ENCODE measurements at places on chromosomes 16 and 17.

- no peak for DNase-seq
Measured at GRCh38 chr17:29131814-29132682, 48.1 kb downstream of the MYO18A start.

- no peak for DNase-seq
Measured at GRCh38 chr17:12522743-12523183, 142.9 kb upstream of the MYOCD start.

- DNase-seq: no peak
Measured at GRCh38 chr16:72983728-72984350, 64.1 kb downstream of the ZFHX3 start.

- DNase-seq: no peak
Measured at GRCh38 chr17:28963055-28963611, 11.8 kb upstream of the PHF12 start.

GRCh38 chr17:82447876-82448275, 2.7 kb downstream of the CYBC1 start:
- no peak for DNase-seq

- DNase-seq: no peak
Measured at GRCh38 chr17:19502517-19502916, 31.1 kb upstream of the SLC47A1 start.

DNA sequence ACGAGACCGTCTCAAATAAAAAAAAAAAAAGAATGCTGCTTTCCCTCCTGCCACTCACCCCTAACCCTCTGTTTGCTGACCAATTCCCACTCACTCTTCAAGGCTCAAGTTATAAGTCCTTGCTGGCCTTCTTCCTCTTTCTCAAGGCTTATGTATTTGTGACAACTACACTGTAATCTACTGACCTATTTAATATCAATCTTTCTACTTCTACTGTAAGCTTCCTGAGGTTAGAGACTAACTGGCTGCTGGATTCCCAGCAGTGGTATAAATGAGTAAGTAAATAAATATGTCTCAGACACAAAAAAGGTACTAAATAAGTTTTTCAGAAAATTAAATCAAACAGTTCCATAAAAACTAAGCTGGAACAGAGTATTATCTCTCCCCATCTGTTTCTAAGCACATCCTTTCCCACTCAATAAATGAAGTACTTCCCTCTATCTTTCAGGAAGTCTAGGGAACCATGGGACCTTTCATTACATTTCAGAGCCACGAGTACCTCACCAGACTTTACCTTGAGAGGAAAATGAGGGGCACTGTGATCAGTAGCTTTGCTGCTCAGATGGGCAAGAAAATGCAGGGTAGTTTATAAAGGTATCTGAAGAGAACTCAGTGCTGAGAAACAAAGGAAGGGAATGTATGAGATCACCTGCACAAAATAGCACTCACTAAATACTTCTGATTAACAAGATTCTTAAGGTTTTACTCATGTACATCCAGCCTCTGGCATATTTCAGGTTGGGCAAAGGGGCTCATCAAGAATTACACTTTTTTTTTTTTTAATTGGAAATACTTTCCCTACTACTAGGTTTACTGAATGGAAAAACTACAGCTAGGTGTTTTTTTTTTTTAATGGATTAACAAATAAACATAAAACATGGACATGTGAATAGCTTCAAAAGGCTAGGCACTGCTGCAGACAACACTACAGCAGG, 10.8 kb downstream of the SSH2 start:
- no peak for DNase-seq

DNA sequence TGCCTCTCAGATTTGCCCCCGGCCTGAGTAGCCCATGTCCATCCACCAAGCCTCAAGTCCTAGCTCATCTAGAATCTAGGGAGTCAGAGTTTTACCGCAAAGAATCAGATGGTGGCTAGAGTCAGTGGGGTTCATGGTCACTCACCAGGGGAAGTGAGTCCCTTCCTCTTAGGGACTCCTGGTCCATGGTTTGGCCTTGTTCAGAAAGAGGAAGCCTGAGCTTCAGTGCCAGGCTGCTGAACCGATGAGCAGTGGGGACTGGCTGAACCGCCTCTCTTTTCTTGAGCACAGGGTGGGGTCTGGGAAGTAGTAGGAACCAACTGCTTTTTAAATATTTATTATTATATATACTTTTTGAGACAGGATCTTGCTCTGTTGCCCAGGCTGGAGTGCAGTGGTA, 160.3 kb downstream of the NTN1 start:
- DNase-seq: no peak

DNA sequence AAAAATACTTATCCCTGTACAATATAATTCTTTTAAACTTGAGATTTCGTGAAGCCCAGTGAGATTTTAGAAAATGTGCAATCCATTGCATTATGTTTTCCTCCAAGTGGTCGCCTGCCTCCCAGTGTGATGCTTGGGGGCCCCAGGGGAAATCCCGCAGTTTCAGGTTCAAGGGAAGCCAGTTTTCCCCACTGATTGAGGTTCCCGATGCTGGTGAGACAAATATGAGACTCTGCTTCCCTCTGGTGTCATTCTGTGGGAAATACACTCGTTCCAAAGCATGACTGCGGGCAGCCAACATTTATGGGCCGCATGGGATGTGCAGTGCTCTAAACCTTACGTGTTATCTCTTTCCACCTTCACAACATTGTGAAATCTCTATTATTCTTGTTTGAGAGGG, 200.8 kb downstream of the PRKCB start:
- DNase-seq: no peak

DNA sequence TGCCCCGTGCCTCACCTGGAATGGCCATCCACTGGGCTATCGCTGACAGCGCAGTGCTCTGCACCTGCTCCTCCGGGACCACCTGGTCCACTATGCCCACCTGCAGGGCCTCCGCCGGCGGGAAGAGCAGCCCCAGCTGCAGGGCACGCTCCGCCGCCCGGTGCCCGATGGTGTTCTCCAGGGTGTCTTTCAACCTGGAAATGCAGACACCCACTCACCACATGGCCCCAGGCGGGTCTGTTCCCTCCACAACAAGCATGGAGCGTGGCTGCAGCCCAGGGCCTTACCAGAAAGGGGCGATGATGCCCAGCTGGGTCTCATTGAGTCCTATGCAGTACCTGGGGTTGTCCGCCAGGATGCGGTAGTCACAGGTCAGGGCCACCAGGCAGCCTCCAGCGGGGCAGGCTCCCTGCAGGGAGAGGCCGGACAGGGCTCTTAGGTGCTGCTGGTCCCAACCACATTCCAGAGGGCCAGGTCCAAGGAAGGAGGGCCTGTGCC, 6.8 kb downstream of the DNASE1L2 start:
- no peak for DNase-seq

- DNase-seq: no peak
Measured at GRCh38 chr17:66018786-66019185, 173.1 kb downstream of the CEP112 start.

DNA sequence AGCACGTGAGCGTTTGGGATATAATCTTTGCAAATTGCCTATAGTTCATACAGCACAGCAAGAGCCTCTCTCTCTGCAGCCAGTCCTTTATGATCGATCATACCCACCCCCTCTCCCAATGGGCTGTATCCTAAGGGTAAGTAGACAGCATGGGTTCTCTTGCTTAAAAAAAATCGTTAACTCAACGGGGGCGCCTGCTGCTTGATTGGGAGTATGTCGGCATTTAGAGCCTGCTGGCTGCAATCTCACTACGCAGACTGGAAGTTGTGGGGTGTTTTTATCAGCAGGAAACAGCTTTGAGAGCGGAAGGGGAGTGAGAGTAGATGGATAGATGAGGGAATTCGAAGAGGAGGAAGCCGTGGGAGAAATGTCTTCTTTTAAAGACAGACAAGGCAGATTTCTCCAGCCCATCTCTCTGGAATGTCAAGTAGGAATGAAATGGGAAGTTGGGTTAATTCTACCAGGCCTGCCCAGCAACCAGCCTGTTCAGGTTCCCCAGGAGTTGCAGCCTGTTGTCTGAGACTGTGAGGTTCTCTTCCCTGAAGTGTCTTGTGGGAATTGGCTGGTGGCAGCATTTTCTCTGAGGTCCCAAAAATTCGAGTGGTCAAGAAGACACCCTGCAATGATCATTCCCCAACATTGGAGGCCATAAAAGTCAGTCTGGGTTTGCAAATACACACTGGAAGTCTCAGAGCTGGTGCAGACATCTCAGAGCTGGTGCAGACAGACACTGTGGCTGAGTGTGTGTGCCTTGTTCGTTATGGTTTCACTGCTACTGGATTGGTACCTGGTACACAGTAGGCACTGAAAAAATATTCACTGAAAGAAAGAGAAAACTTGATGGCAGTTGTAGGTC, 65.6 kb downstream of the PRKCB start:
- no peak for DNase-seq

DNA sequence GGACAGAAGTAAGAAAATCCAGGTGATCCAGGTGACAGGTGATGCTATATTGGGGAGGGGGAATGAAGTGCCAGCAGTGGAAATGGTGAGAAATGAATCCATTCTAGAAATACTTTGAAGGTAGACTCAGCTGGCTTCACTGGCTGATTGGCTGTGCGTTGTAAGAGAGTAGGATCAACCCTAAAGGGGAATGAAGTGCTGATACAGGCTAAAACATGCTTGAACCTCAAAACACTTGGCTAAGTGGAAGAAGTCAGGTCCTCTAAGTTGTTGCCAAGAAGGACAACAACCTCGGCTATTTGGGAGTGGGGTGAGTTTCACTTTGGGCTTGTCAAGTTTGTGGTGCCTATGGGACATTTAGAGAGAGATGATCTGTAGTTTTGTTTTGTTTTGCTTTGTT, 24.1 kb upstream of the SCNN1B start:
- DNase-seq: no peak

GRCh38 chr17:5642752-5643151, 58.4 kb upstream of the NLRP1 start:
- DNase-seq: no peak

GRCh38 chr16:77211880-77212740, 12.9 kb downstream of the SYCE1L start:
- DNase-seq: no peak

GRCh38 chr17:37358098-37358829, 17.5 kb upstream of the C17orf78 start:
- no peak for DNase-seq

DNA sequence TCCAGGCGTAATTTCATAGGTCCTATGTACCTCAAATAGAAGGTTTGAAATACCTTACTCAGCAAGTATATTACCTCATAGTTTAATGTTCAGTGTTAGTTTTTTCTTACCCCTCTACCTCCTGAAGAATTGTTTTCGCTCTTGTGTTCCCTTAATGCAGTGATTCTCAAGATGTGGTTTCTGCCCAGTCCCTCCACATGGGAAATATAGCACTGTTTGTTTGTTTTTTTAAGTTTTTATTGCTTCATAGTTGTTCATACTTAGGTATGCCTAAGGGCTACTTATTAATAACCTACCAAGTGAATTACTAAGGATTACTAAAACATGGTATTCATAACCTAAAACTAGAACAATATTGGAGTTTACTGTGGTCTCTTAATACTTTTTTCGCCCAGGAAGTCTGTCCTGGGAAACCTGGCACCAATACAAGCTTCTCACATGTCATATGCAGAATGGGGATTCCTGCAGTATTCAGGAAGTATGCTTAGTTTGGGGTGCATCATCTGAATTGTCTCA, 5.0 kb downstream of the RSPRY1 start:
- DNase-seq: no peak

- no peak for DNase-seq
Measured at GRCh38 chr17:8703001-8703400, 41.6 kb downstream of the CCDC42 start.

- no peak for DNase-seq
Measured at GRCh38 chr17:1724351-1724868, at the start of gene WDR81. Gene WDR81 (plus strand): TSS chr17:1724704. CDS start chr17:1724960, 256 bp downstream.

DNA sequence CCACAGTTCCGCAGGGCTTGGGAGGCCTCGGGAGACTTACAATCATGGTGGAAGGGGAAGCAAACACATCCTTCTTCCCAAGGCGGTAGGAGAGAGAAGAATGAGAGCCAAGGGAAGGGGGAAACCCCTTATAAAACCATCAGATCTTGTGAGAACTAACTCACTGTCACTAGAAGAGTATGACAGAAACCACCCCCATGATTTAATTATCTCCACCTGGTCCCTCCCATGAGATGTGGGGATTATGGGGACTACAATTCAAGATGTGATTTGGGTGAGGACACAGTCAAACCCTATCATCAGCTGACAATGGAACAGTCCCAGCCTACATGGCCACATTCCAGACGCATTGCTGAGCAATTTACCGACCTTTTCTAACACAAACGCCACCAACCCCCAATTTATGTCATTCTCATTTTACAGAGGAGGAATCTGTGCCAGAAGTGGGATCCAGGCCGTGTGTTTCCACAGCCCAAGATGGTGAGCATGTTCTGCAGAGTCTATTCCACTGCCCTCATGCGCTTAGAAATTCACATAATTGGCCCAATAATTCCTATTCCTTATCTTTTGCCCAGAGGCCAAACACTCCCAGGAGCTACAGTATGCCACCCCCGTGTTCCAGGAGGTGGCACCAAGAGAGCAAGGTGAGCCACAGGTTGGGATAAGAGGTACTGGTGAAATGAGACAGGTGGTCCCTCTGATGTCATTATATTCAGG, 17.3 kb downstream of the MILR1 start:
- DNase-seq: no peak

DNA sequence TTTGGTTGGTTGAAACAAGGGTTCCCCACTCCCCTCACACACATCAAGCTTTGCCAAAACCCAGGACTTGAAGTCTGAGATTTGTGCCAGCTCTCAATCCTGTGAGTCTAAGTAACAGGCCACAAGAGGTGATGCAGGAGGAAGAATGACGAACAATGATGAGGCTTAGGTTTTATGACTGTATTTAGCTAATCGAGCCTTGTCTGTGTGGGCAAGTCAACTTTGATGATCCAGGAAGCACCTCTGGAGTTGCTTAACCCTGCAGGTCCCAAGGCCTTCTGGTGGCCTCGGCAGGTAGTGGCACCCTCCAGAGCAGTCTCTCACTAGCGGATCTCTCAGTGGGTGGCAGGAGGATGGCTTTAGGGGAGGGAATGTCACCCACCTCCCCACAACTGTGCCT, 28.7 kb downstream of the CDK5RAP3 start:
- DNase-seq: no peak

GRCh38 chr16:22400900-22401299, 26.5 kb upstream of the CDR2 start:
- DNase-seq: no peak

DNA sequence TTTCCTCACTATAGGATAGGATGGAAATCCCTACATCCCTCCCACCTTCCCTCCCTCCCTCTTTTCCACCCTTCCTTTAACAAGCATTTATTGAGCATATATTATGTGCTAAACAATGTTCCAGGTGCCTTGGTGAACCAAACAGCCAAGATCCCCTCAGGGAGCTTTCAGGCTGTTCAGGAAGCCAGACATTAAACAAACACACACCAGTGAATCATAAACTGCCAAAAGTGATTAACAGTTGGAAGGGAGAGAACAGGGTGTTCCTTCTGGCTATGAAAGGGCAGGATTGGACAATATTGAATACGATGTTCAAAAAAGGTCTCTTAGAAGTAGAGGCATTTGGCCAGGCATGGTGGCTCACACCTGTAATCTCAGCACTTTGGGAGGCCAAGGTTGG, 22.8 kb upstream of the CNEP1R1 start:
- DNase-seq: no peak

GRCh38 chr17:43641416-43641815, 20.3 kb downstream of the MEOX1 start:
- DNase-seq: no peak

DNA sequence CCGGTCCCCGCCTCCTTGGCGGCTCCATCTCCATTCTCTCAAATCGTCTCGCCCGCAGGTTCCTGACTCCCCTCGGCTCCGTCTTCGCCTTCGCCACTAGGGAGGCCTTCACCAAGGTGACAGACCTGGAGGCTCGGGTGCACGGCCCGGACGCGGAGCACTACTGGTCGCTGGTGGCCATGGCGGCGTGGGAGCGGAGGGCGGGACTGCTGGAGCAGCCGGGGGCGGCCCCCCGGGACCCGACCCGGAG, 862 bp downstream of the GLTPD2 start:
- no peak for DNase-seq

Measured in brain pericyte (primary cell).